B cell (primary cell): ENCODE measurements at places on chromosomes 6 and 20. TPM values are rescaled to one million over a fixed set of nuclear protein-coding genes. Genes with fewer than 3 reads are reported as not detected.

Gene MUCL3
- not detected in 2 replicates for polyA plus RNA-seq

Gene BAG2
- 1.5 and 2.2 TPM in 2 replicates for polyA plus RNA-seq

Gene SDHAF4
- polyA plus RNA-seq = 2.4 and 3.8 TPM in 2 replicates

- no peaks in the 10 kb centered on the region for H3K4me1 ChIP-seq
- no peak for DNase-seq
- no peaks in the 10 kb centered on the region for H3K36me3 ChIP-seq
- H3K27ac ChIP-seq = no peak overlapping the region
- no peak overlapping the region for H3K4me3 ChIP-seq
Measured at GRCh38 chr6:48113130-48113529, 2.1 kb upstream of the PTCHD4 start.

GRCh38 chr6:140609956-140610355, 1235.5 kb upstream of the CITED2 start:
- no peaks in the 10 kb centered on the region for H3K36me3 ChIP-seq
- no peaks in the 10 kb centered on the region for H3K4me1 ChIP-seq
- H3K4me3 ChIP-seq = no peak overlapping the region

GRCh38 chr20:36967636-36968035, 16.1 kb upstream of the SAMHD1 start:
- H3K27ac ChIP-seq = no peak overlapping the region
- H3K27me3 ChIP-seq = no peaks in the 10 kb centered on the region
- no peak for DNase-seq
- peaks cover 11% of the 10 kb centered on the region for H3K4me1 ChIP-seq
- H3K4me3 ChIP-seq = no peak overlapping the region

DNA sequence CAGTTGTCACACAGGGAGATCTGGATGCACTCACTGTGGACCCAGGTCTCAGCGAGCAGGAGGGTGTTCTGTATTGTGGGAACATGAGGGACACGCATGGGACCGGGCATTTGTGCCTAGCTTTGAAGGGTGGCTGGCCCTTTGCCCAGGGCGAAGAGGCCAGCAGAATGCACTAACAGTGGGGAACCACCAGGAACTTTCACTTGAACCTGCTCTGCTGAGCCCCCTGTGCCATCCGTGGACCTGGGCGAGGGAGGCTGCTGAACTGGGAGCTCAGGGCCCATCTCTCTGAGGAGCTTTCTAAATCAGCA, 1.2 kb upstream of the ULBP2 start:
- no peak overlapping the region for H3K27ac ChIP-seq
- H3K27me3 ChIP-seq = peaks cover 33% of the 10 kb centered on the region

GRCh38 chr6:136506124-136506799, 44.0 kb downstream of the MAP7 start:
- no peaks in the 10 kb centered on the region for H3K27me3 ChIP-seq

DNA sequence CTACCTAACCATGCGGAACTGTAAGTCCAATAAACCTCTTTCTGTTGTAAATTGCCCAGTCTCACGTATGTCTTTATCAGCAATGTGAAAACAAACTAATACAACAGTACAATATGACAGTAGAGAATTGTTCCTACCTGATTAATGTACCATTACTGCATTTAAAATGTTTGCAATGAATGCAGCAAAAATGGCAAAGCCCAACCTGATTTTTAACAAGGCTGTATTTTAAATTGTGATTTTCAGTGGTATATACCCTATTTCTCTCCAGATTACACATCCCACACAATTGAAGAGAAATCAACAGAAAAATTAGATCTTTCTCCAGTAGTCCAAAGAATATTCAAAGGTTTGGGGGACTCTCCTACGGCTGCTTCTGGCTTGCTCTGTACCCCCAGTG, 3.3 kb upstream of the PCSK2 start:
- no peaks in the 10 kb centered on the region for H3K36me3 ChIP-seq
- no peak overlapping the region for H3K27ac ChIP-seq
- H3K4me1 ChIP-seq = no peaks in the 10 kb centered on the region
- peaks cover 28% of the 10 kb centered on the region for H3K27me3 ChIP-seq
- no peak for DNase-seq
- H3K4me3 ChIP-seq = no peak overlapping the region

GRCh38 chr6:3449750-3450305, 7.0 kb downstream of the SLC22A23 start:
- no peak overlapping the region for H3K4me3 ChIP-seq
- DNase-seq = no peak
- H3K27ac ChIP-seq = no peak overlapping the region
- H3K36me3 ChIP-seq = no peaks in the 10 kb centered on the region
- no peaks in the 10 kb centered on the region for H3K4me1 ChIP-seq

DNA sequence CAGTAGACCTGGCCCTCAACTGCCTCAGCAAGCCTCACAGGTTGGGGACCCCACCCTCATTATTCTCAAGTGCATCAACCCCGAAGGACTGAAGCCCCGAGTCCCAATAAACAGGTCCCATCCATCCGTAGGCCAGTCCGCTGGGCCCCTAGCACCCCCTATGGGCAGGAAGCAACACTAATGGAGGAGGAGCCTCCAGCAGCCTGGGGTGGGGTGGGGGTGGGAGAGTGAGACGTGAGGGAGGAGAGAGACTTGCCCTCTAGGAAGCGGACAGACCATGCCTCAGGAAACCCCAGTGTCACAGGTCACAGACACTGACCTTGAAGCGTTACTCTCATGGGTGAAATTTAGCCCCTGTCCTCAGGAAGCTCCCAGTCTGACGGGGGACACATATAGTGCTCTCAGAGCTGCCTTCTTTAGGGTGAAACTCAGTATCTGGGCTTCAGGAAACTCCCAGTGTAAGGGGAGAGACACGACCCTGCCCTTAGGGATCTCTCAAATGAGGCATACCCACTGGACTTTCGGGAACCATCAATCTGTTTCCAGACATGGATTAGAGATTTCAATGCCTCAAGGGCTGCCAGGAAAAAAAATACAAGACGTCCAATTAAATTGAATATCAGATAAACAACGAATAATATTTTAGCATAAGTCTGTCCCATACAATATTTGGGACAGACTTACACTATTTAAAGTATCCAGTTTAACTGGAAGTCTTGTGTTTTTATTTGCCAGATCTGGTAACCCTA, 125.8 kb downstream of the MRPL14 start:
- H3K4me1 ChIP-seq = peaks cover 27% of the 10 kb centered on the region
- H3K27ac ChIP-seq = no peak overlapping the region
- peaks cover 23% of the 10 kb centered on the region for H3K27me3 ChIP-seq
- H3K36me3 ChIP-seq = no peaks in the 10 kb centered on the region

GRCh38 chr6:127824061-127824460, 76.8 kb downstream of the THEMIS start:
- no peaks in the 10 kb centered on the region for H3K4me1 ChIP-seq
- no peak overlapping the region for H3K27ac ChIP-seq
- no peak for DNase-seq
- no peak overlapping the region for H3K4me3 ChIP-seq
- H3K27me3 ChIP-seq = no peaks in the 10 kb centered on the region
